Osteocyte (in vitro differentiated cells): ENCODE measurements at places on chromosomes 16 and 17. TPM values are rescaled to one million over a fixed set of nuclear protein-coding genes. Genes with fewer than 3 reads are reported as not detected.

Gene KRT33A
- total RNA-seq: not detected in 2 replicates

Gene KRTAP1-5
- not detected in 2 replicates for total RNA-seq

Gene PYDC1
- not detected in 2 replicates for total RNA-seq

Gene GPR139
- total RNA-seq: not detected in 2 replicates

Gene MPO
- not detected in 2 replicates for total RNA-seq

Gene KIF18B
- 5.6 and 6.9 TPM in 2 replicates for total RNA-seq

Gene PRDM7
- not detected in 2 replicates for total RNA-seq

Gene CDK10
- 67.2 and 91.5 TPM in 2 replicates for total RNA-seq

Gene SLC5A10
- not detected in 2 replicates for total RNA-seq

Gene PRSS33
- not detected in 2 replicates for total RNA-seq

Gene ZNF597
- total RNA-seq: 2.3 TPM in 2 replicates

Gene P3H4
- 67.8 and 72.8 TPM in 2 replicates for total RNA-seq

Gene HOXB7
- not detected in 2 replicates for total RNA-seq

Gene TLCD3B
- total RNA-seq: 0.32 and 0.52 TPM in 2 replicates

Gene CA10
- total RNA-seq: not detected in 2 replicates

Gene PPY
- not detected in 2 replicates for total RNA-seq

Gene TEX19
- not detected in 2 replicates for total RNA-seq

Gene KRTAP9-8
- total RNA-seq: not detected in 2 replicates

Gene CCDC78
- total RNA-seq: 2.6 and 3.1 TPM in 2 replicates

Gene SLFN11
- total RNA-seq: 23.8 and 27.5 TPM in 2 replicates

Gene CCDC182
- not detected in 2 replicates for total RNA-seq

Gene TXNDC11
- 31.9 and 32.3 TPM in 2 replicates for total RNA-seq

Gene NPIPB2
- 14.0 and 19.7 TPM in 2 replicates for total RNA-seq

Gene MMP25
- total RNA-seq: 3.0 and 3.6 TPM in 2 replicates

Gene SGCA
- 12.0 and 13.0 TPM in 2 replicates for total RNA-seq

Gene TBC1D3E
- not detected in 2 replicates for total RNA-seq

Gene KRTAP2-4
- total RNA-seq: not detected in 2 replicates
